Activated CD4-positive, alpha-beta T cell treated with anti-CD3 and anti-CD28 coated beads, Interleukin-2, amount 10 ng/mL, durations not matched to agents 7 days and 5 days (primary cell): ENCODE measurements at places on chromosomes 1 and 21.

DNA sequence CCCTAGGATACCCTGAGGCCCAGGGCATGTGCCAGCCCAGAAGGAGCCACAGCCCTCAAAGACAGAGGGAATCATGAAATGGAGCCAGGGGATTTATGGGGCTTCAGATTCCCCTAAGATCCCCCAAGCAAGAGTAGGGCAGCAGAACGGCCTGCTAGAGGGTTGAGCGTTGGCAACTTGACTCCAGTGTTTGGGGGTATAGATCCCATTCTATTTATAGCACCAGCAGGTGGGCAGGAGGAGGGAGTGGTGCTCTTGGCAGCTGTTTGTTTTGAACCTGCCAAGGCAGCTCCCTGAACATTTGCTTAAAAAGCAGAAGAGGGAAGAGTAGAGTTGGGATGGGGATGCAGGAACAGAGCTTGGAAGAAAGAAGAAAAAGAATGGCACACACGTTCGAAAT lies 33.7 kb downstream of the GLUL start:
- DNase-seq, result no peak

DNA sequence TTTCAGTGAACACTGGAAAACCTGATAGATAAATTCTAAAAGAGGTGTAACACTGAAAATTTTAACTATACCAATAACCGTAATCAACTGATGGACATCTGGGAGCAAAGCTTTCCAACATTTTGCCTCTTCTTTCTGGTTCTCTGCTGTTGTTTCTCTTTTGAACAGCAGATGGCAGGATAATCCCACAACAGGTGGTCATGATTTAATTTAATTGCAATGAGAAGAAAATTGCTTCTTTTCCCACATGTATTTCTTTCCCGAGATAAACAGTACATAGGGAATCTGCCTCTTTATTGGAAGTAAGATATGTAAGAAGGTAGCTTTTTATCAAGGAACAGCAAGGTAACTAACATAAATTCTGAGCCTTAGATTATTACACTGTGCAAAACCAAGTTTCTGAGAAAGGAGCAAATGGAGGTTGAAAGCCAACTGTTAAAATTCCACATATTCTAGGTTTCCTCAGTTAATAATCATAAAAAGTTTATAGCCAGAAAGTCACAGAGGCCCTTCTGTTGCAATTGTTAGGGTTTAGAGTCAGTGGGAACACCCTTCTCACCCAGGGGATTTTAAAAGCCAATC lies 72.9 kb downstream of the RPS6KA1 start:
- peak; percentile 72 for DNase-seq

DNA sequence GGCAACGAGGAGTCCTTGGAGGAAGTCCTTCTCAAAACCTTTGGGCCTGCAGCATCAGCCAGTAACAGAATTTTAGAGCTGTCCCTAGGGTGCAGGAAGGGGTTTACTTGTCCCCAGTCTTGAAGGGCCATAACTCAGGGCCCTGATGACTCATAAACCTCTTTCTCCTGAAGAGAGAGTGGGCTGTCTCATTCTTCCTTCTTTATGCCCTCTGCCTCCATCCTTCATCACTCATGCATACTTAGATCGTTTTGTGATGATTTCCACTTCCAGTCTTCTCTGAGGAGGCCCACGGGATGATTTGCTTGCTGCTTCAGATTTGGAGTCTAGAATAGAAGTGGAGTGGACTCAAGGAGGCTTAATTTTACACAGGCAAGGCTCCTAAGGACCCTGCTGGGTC lies 60.2 kb downstream of the NDUFS5 start:
- DNase-seq, result no peak

DNA sequence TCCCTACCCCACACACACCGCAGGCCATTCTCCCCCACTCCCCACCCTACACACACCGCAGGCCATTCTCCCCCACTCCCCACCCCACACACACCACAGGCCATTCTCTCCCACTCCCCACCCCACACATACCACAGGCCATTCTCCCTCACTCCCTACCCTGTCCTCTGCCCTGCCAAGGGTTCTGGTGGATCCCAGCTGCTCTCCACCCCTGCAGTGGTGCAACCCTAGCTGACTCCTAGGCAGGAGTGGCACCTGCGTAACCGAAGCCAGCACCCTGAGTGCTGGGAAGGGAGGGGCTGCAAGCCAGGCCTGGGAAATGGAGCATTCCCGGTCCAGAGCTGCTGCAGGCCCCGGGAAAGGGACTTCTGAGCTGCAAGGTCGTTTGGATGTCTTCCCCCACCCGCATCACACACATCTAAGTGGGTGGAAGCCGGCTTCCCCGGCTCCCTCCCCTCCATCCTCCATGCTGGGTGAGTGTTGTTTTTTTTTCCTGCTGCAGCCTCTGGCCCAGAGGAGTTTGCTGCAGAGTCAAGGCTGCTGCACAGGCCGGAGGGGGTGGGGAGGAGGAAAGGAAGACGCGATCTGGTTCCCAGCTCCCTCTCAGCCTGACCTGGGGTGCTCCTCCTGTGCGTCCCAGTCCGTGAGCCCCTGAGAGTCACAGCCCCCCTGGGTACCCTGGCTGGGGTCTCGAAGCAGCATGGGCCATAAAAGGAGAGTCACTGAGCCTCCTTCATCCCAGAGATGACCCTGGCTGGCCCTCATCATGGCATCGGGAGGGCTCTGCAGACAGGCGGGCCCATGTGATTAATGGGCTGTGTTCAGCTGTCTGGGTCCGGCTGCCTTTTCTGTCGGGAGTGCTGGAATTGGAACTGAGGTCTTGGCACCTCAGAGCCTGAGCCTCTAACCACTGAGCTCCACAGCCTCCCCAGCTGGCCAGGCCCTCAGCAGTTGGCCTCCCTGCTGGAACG lies 16.1 kb downstream of the H6PD start:
- no peak for DNase-seq

DNA sequence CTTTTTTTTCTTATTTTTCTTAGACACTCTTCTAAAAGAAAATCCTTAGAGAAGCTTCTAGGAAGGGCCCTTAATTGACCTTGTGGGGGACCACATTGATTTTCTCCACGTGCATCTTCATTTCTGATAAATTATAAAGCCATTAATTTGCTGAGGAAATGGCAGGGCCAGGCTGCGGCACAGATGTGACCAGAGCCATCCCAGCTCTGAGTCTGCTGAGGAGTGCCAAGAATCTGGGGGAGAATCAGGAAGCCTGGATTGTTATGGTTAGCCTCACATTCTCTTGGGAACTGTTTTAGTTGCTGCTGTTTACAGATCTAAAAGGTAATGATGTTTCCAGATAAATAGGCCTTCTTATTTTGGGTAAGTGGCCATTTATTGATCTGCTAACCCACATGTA lies 16.2 kb downstream of the PROX1 start:
- DNase-seq, result no peak
